Keratinocyte (primary cell): ENCODE measurements at places on chromosomes 1 and 21. TPM values are rescaled to one million over a fixed set of nuclear protein-coding genes. Genes with fewer than 3 reads are reported as not detected.

DNA sequence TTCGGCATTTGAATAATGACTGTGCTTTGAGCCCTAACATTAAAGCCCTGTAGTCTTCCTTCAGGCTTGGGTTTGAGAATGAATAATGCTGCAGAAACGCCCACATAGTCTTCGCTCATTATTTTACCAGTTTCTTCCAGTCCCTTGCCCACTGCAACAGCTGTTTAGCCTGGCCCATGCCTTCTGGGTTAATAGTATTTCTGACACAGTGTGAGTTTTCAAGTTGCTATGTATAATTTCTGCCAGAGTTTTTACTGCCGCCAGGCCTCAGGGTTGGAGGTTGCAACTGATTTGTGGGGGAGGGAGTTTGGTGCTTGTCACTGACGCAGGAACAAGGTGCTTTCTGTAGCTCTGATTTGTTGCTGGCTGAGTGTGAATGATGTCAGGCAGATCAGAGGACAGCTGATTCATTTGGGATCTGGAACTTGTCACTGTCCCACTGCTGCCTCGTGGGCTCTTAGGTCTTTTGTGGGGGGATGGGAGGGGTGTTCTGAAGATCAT is 109.8 kb downstream of the MAST2 start:
- no peak for DNase-seq

DNA sequence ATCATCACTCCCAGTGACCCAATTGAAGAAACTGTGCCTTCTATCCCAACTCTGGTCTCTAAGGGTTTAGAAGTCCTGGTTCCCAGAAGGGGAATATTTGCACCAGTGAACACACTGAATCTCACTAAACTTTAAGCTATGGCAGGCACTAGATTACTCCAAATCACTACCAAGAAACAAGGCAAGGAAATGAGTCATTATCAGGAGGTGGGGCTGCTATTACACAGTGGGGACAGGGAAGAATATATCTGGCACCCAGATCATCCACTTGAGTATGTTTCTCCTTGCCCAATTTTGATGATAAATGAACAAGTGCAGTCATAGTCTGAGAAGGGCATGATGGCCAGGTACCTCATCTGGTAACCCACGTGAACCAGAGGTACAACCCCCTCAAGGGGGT is 7.0 kb downstream of the MRPL9 start:
- DNase-seq = no peak

GRCh38 chr1:160222546-160222945 is 17.4 kb downstream of the PEA15 start:
- no peak for DNase-seq

GRCh38 chr1:113353580-113353979 is 36.7 kb upstream of the MAGI3 start:
- peak; percentile 26 for DNase-seq

GRCh38 chr1:5939271-5940170 is 52.7 kb downstream of the NPHP4 start:
- DNase-seq = peak; percentile 25

- DNase-seq = no peak
These were observed 92.7 kb downstream of the TOMM20 start for GRCh38 chr1:235035928-235036327.

GRCh38 chr1:46806196-46807020 is 7.6 kb downstream of the CYP4B1 start:
- DNase-seq = no peak

GRCh38 chr1:181122222-181122621 is 33.7 kb downstream of the IER5 start:
- DNase-seq = no peak

GRCh38 chr1:240190881-240191401 is 99.3 kb downstream of the FMN2 start:
- DNase-seq = no peak

The COL16A1 gene
- 31.2 to 75.5 TPM (median 43.4 TPM) in 3 replicates for polyA plus RNA-seq

The OR6P1 gene
- not detected in 3 replicates for polyA plus RNA-seq

The CIART gene
- polyA plus RNA-seq = 14.5 to 15.6 TPM (median 15.0 TPM) in 3 replicates

The LCA5L gene
- polyA plus RNA-seq = 0.74 to 0.96 TPM (median 0.94 TPM) in 3 replicates
